ENCODE measurements at places on chromosomes 12 and 14.

DNA sequence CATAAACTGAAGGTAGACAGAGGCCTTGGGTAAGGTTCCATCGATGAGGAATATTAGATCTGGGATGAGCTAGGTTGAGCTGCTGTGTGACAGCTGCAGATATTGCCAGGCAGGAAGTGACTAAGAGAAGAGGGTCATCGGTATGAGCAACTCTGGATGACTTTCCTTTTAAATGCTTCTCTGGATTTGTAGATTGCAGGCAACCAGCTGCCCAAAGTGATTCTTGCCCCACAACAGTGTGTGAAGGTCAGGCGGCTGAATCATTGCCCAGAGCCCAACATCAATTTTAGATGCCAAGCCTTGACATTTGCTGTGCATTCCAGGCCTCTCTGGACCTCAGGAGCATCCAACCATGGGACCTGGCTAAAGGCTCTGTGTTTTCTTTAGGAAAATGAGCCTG lies 255.9 kb downstream of the DPF3 start:
- H3K27me3 ChIP-seq = no peaks in the 10 kb centered on the region
- H3K4me3 ChIP-seq = no peak overlapping the region
- H3K27ac ChIP-seq = no peak overlapping the region

- no peak overlapping the region for H3K4me3 ChIP-seq
- H3K4me1 ChIP-seq = no peaks in the 10 kb centered on the region
- no peak overlapping the region for H3K27ac ChIP-seq
- DNase-seq = no peak
- no peaks in the 10 kb centered on the region for H3K27me3 ChIP-seq
Observed at GRCh38 chr14:57352396-57353170, 37.8 kb upstream of the NAA30 start.

DNA sequence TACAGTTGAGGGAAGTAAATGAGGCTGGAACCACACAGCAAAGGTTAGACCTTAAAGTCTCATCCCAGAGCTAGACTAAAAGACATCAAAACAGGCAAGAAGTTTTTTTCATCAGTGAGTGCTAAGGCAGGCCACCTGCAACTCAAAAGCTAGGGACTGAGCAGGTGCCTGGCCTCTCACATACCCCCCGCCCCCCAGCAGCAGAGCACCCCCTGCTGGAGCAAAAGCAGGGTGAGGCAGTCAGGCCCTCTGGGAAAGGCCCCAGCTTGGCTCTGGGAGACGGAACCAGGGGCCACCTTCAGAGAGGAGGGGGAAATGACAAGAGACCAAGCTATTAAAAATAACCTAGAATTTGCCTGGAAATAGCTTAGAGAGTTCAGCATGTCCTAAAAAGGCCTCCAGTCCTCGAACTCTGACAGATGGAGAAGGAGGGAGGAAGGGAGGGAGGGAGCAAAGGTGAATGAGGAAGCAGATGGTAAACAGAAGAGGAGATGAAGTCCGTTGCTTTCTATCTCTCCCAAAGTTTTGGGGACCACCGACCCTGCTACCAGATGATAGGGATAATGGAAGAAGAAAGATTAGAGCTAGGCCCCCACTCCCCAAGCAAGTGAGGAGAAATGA lies 1.8 kb downstream of the ITGA7 start:
- peaks cover 40% of the 10 kb centered on the region for H3K4me1 ChIP-seq
- DNase-seq = no peak
- peaks cover 51% of the 10 kb centered on the region for H3K27me3 ChIP-seq
- no peak overlapping the region for H3K4me3 ChIP-seq
- H3K36me3 ChIP-seq = no peaks in the 10 kb centered on the region
- H3K27ac ChIP-seq = no peak overlapping the region

- no peak overlapping the region for H3K4me3 ChIP-seq
- peaks cover 9% of the 10 kb centered on the region for H3K4me1 ChIP-seq
- H3K36me3 ChIP-seq = no peaks in the 10 kb centered on the region
- H3K27ac ChIP-seq = no peak overlapping the region
Observed at GRCh38 chr14:61609884-61610283, 85.4 kb upstream of the HIF1A start.

GRCh38 chr14:60094306-60094897 lies 2.7 kb downstream of the PCNX4 start:
- peak overlapping the region; percentile 25 for H3K27ac ChIP-seq
- H3K27me3 ChIP-seq = no peaks in the 10 kb centered on the region
- H3K4me1 ChIP-seq = peaks cover 15% of the 10 kb centered on the region
- no peak for DNase-seq
- H3K36me3 ChIP-seq = peaks cover 3% of the 10 kb centered on the region

DNA sequence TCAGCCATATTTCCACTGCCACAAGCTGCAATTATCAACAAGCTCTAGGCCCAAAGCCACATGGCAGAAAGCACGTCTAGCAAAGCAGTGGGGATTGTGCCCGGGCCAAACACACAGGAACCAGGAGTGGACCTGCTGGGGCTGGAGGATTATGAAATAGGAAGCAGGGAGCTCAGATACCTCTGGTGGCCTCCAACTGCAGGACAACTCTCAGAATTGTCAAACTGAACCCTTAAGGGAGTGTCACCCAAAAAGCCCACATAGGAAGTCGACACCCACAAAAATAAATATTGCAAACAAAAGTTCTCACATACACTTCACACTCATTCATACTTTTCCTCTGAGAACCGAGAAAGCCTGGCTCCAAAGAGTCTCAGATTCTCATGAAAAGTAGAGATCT lies 26.1 kb downstream of the KCTD10 start:
- no peak overlapping the region for H3K27ac ChIP-seq
- H3K4me3 ChIP-seq = no peak overlapping the region
- H3K4me1 ChIP-seq = no peaks in the 10 kb centered on the region
- no peaks in the 10 kb centered on the region for H3K27me3 ChIP-seq

DNA sequence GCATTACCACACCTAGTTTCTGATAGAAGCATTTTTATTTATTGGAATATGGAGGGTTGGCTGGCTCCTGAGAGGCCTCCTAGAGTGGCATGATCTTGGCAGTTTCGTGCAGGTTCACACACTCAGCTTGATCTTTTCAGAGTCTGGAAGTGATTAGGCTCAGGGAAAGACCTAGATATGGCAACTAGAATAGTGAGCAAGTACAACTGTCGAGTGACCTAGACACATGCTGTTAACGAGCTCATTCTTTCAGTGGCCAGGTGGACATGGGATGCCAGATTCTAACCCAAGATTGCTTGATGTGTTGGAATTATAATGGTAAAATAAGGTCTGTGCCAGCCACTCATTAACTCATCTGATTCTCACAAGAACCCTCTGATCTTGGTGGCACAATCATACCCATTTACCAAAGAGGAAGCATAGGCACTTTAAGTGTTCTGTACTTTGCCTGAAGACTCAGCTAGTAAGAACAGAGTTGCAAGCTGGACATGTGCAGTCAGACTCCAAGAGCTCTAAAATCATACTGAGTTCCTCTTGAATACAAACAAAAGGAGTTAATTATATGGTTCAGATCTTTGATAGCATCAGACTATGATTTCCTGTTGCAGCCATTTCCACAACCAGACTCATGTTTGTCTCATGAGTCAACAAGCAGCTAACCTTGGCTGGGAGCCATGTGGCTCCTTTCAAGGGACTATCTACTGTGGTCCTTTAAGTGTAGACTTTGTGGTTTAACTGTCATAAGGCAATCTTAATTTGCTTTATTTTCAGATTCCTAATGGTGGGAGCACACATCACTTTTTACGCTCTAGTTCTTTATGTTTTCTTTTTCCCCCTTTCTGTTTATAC lies 144.2 kb downstream of the PLEKHA5 start:
- H3K4me3 ChIP-seq = no peak overlapping the region
- H3K4me1 ChIP-seq = peaks cover 6% of the 10 kb centered on the region
- H3K27me3 ChIP-seq = no peaks in the 10 kb centered on the region

- H3K27ac ChIP-seq = no peak overlapping the region
- H3K4me3 ChIP-seq = no peak overlapping the region
- H3K36me3 ChIP-seq = peaks cover 35% of the 10 kb centered on the region
- peaks cover 37% of the 10 kb centered on the region for H3K4me1 ChIP-seq
Observed at GRCh38 chr12:121576851-121577391, 3.9 kb downstream of the KDM2B start.

- peaks cover 18% of the 10 kb centered on the region for H3K4me1 ChIP-seq
- no peaks in the 10 kb centered on the region for H3K36me3 ChIP-seq
- no peak for DNase-seq
- peak overlapping the region; percentile 74 for H3K4me3 ChIP-seq
Observed at GRCh38 chr12:50282721-50283228, 545 bp downstream of the LIMA1 start.

GRCh38 chr12:84294246-84294645 lies 618.4 kb downstream of the SLC6A15 start:
- no peaks in the 10 kb centered on the region for H3K36me3 ChIP-seq
- DNase-seq = no peak
- no peak overlapping the region for H3K4me3 ChIP-seq
- no peaks in the 10 kb centered on the region for H3K27me3 ChIP-seq

DNA sequence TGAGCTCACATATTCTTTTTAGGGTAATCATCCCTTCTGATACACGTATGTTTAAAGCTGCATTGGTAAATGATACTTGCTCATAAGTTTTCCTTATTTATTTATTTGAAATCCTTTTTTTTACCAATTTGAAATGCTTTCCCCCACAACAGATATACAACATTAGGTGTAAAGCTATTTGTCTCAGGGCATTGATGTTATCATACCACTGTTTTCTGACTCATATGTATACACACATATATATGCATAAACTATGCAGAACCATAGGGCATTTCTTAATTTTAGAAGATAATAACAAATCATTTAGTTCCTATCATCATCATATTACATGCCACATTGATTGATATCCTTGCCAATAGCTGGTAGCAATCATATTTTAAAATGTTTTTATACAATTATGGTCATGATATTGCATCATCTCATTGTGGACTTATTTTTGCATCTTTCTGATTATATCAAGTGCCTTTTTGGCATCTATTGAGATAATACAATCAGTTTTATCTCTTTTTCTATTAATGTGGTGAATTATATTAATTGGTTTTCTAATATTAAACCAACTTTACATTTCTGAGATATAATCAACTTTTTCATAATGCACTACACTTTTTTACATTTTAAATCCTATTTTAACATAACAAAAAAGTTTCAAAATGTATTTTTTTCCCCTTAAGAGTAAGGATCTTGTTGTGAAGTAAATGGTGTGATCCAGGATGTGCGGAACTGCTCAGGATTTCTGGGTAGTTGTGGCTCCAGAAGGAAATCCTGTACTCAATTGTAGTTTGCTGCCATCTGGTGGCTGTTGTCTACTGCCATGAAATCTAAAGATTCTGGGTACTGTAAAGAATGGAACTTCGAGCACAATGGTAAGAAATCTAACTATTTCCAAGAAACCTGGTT lies 16.7 kb downstream of the OR9K2 start:
- no peaks in the 10 kb centered on the region for H3K27me3 ChIP-seq
- peak; percentile 4 for DNase-seq
- no peaks in the 10 kb centered on the region for H3K4me1 ChIP-seq
- no peak overlapping the region for H3K4me3 ChIP-seq
- no peak overlapping the region for H3K27ac ChIP-seq

- no peaks in the 10 kb centered on the region for H3K36me3 ChIP-seq
- H3K27ac ChIP-seq = peak overlapping the region; percentile 83
- DNase-seq = no peak
Observed at GRCh38 chr14:68563251-68564131, 229.4 kb downstream of the ZFP36L1 start.

DNA sequence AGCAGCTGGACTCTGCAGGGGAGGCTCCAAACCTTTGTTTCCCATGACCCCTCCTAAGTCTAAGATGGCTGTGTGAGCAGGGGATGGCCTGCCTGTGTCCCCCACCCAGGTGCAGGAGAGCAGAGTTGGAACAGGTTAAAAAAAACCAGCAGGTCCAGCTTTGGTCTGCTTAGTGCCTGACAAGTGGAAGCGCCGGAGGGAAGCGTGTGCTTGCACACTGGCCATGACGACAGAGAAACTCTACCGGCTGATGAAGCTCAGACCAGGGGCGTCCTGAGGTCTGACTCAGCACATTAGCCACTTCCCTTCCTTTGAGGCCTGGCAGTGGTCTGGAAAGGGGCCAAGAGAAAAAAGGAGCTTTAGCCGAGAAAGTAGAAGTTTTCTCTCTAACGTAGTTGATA lies 280.1 kb downstream of the VRK1 start:
- no peaks in the 10 kb centered on the region for H3K36me3 ChIP-seq
- DNase-seq = no peak
- H3K4me1 ChIP-seq = peaks cover 5% of the 10 kb centered on the region
- H3K27ac ChIP-seq = no peak overlapping the region
- H3K4me3 ChIP-seq = no peak overlapping the region
- peaks cover 2% of the 10 kb centered on the region for H3K27me3 ChIP-seq

DNA sequence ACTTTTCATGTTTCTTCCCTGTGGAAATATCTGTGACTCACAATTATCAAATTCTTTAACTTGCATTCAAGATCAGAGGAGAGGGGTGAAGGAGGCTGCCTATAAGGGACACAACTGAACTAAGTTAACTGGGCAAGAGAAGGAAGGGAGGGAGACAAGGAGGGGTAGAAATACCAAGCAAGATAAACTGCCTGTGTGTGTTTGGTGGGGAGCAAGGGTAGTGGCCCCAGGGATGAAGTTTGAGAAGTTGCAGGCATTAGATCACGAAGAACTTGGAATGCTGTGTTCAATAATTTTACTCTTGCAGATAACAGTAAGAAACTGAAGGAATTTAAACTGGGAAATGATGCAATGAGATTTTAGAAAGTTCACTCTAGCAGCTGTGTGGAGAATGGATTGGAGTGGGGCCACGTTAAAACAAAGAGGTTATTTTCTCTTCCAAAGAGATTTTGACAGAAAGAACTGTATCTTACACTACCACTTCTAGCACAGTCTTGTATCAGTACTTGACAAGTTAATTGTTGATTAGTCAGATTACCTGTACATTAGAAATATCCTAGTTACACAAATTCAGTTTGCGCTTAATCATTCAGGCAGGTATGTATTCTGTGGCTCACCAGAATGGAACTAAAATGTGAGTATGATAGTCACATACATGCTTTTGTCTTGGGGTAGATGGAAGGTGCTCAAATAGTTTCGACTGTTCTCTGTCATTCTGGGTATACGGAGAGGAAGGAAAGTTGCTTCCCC lies 7.4 kb downstream of the PKP2 start:
- H3K36me3 ChIP-seq = no peaks in the 10 kb centered on the region
- H3K4me1 ChIP-seq = no peaks in the 10 kb centered on the region
- no peak overlapping the region for H3K4me3 ChIP-seq
- DNase-seq = no peak
- H3K27ac ChIP-seq = no peak overlapping the region

DNA sequence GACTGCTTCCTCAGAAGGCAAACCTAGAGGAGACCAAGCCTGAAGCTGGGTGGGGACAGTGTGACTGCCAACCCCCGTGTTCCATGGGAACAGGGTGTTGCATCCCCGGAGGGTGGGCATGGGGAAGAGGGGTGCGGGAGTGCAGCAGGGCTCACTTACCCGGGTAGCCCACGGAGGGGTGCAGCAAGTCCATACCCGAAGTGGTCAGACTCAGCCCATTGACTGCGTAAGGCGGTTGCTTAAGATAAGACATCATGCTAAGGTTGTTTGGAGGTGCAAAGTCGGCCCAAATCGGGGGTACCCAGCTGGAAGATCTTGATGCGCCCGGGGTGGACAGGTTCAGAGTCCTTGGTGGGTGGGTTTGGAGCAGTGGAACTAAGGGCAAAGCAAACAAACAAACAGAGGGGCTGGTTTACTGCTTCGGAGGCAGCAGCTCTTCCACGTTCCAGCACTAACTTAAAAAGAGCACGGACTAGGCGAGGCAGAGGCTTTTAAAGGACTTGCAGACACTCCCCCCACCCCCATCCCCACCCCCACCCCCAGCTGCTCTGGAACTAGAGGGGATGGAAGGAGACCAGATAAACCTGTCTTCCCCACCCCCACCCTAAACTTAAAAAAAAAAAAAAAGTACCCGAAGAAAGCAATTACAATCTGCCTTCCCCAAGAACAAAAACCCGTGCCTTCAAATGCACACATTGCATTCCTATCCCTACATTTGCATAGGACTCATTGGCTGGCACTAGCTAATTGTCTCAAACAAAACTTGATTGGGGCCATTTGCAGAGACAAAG lies 4.9 kb downstream of the OTX2 start:
- no peak overlapping the region for H3K4me3 ChIP-seq
- DNase-seq = no peak
- H3K27ac ChIP-seq = no peak overlapping the region

Measured in thymus (tissue), 14 donors.